ENCODE measurements at places on chromosomes 6 and 20. TPM values are rescaled to one million over a fixed set of nuclear protein-coding genes. Genes with fewer than 3 reads are reported as not detected.
A peak's percentile ranks its signal among the peaks of the same experiment; 100 is the strongest.

The PLCB4 gene
- not detected for total RNA-seq

The OPN5 gene
- not detected for total RNA-seq

GRCh38 chr6:143064271-143064670 lies 3.6 kb downstream of the AIG1 start:
- H3K4me3 ChIP-seq = no peak overlapping the region
- no peaks in the 10 kb centered on the region for H3K27me3 ChIP-seq
- no peak overlapping the region for H3K27ac ChIP-seq
- DNase-seq = no peak

- H3K4me1 ChIP-seq = no peaks in the 10 kb centered on the region
- H3K36me3 ChIP-seq = no peaks in the 10 kb centered on the region
- DNase-seq = no peak
- no peak overlapping the region for H3K4me3 ChIP-seq
Observed at GRCh38 chr6:68328156-68328555, 306.9 kb upstream of the ADGRB3 start.

GRCh38 chr20:44023515-44024371 lies 109.1 kb downstream of the TOX2 start:
- no peak overlapping the region for H3K4me3 ChIP-seq
- H3K27me3 ChIP-seq = peaks cover 9% of the 10 kb centered on the region
- H3K36me3 ChIP-seq = no peaks in the 10 kb centered on the region
- no peak overlapping the region for H3K27ac ChIP-seq
- no peak for DNase-seq
- peaks cover 20% of the 10 kb centered on the region for H3K4me1 ChIP-seq

DNA sequence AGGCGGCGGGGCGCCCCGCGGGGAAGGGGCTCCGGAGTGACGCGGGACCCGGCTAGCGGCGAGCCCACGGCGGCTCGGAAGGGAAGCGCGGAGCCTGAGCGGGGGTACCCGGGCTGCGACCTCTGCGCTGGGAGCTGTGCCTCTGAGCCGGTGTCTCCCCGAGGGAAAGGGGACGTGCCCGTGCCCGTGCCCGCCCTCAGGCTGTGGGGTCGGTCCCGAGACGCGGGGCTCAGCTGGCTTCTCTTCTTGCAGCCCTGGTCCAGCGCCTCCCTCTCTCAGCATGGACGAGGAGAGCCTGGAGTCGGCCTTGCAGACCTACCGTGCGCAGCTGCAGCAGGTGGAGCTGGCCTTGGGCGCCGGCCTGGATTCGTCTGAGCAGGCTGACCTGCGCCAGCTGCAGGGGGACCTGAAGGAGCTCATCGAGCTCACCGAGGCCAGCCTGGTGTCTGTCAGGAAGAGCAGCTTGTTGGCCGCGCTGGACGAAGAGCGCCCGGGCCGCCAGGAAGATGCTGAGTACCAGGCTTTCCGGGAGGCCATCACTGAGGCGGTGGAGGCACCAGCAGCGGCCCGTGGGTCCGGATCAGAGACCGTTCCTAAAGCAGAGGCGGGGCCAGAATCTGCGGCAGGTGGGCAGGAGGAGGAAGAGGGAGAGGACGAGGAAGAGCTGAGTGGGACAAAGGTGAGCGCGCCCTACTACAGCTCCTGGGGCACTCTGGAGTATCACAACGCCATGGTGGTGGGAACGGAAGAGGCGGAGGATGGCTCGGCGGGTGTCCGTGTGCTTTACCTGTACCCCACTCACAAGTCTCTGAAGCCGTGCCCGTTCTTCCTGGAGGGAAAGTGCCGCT lies 686 bp downstream of the ZGPAT start:
- DNase-seq = peak; percentile 33
- peak overlapping the region; percentile 89 for H3K4me3 ChIP-seq
- peaks cover 53% of the 10 kb centered on the region for H3K36me3 ChIP-seq
- peak overlapping the region; percentile 63 for H3K27ac ChIP-seq
- H3K27me3 ChIP-seq = no peaks in the 10 kb centered on the region

The PNLDC1 gene
- not detected for total RNA-seq

- H3K36me3 ChIP-seq = no peaks in the 10 kb centered on the region
- H3K4me1 ChIP-seq = peaks cover 12% of the 10 kb centered on the region
- peak overlapping the region; percentile 67 for H3K4me3 ChIP-seq
- peaks cover 92% of the 10 kb centered on the region for H3K27me3 ChIP-seq
Observed at GRCh38 chr6:17281497-17282481, 628 bp downstream of the RBM24 start.

GRCh38 chr6:170174771-170175643 lies 115.9 kb downstream of the DLL1 start:
- H3K4me1 ChIP-seq = peaks cover 2% of the 10 kb centered on the region
- no peak overlapping the region for H3K4me3 ChIP-seq
- peaks cover 4% of the 10 kb centered on the region for H3K36me3 ChIP-seq
- no peak for DNase-seq
- no peak overlapping the region for H3K27ac ChIP-seq

GRCh38 chr6:3294921-3295871 lies 36.4 kb downstream of the PSMG4 start:
- no peak for DNase-seq
- no peak overlapping the region for H3K27ac ChIP-seq
- H3K4me3 ChIP-seq = no peak overlapping the region
- no peaks in the 10 kb centered on the region for H3K36me3 ChIP-seq
- H3K27me3 ChIP-seq = no peaks in the 10 kb centered on the region

DNA sequence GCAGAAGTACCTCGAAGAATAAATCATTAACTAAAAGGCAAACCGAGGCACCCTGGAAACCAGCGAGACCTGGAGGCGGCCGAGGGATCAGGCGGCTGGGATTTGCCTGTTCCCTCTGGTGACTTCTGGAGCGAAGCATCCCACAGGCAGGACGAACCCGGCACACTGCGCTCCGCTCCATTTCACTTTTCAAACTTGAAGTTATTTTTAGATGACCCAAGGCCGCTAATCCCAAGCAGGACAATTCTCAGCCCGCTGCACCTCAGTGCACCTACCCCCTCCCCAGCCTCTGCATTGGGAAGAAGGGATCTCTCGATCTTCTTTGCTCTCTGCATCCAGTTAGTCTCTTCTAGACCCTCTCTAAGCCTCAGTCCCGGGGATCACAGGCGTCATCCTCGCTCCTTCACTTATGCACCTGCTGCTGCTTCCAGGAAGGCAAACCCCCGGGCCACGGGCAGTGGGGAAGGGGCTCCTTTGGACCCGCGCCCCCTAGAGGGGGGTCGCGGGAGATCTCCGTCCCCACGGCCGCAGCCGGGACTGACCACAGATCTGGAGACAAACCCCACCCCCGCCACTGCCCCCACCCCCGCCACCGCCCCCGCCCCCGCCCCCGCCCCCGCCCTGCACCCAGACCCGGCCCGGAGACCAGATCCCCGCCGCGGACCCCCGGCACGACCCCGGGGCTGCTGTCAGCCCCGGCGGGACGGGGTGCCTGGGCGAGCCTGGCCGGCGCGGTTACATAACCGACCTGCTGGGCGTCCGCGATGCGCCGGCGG lies 636 bp downstream of the RCAN2 start:
- no peaks in the 10 kb centered on the region for H3K36me3 ChIP-seq
- peak overlapping the region; percentile 27 for H3K4me3 ChIP-seq
- H3K27ac ChIP-seq = no peak overlapping the region

The FAM209B gene
- 0.60 TPM for total RNA-seq

GRCh38 chr6:95417856-95418255 lies 159.5 kb upstream of the MANEA start:
- no peak overlapping the region for H3K4me3 ChIP-seq
- H3K27me3 ChIP-seq = no peaks in the 10 kb centered on the region
- no peaks in the 10 kb centered on the region for H3K36me3 ChIP-seq
- no peak overlapping the region for H3K27ac ChIP-seq
- no peak for DNase-seq

The SCRT2 gene
- not detected for total RNA-seq

GRCh38 chr6:15909290-15910070 lies 219.4 kb upstream of the MYLIP start:
- H3K4me1 ChIP-seq = peaks cover 29% of the 10 kb centered on the region
- DNase-seq = no peak
- H3K27me3 ChIP-seq = no peaks in the 10 kb centered on the region
- no peak overlapping the region for H3K4me3 ChIP-seq

DNA sequence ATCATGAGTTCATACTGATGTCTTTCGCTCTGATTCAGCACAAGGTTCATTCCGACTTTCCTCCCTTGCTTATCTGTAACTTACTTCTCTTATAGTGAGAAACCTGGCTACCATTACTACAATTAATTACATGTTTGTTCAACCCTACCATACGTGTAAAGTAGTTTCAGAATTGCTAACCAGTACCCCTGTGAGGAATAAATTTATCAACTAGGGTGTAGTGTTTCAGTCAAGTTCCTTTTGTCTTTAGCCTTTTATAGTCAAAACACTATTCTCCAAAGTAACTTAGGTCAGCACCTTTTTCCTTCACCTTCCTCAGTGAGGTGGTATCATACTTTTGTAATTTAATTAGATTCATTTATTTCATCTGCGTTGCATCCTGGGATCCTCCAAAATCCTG lies 64.9 kb downstream of the MAP3K4 start:
- H3K36me3 ChIP-seq = peaks cover 11% of the 10 kb centered on the region
- H3K4me3 ChIP-seq = no peak overlapping the region
- no peaks in the 10 kb centered on the region for H3K27me3 ChIP-seq
- peaks cover 5% of the 10 kb centered on the region for H3K4me1 ChIP-seq
- no peak overlapping the region for H3K27ac ChIP-seq
- DNase-seq = no peak

DNA sequence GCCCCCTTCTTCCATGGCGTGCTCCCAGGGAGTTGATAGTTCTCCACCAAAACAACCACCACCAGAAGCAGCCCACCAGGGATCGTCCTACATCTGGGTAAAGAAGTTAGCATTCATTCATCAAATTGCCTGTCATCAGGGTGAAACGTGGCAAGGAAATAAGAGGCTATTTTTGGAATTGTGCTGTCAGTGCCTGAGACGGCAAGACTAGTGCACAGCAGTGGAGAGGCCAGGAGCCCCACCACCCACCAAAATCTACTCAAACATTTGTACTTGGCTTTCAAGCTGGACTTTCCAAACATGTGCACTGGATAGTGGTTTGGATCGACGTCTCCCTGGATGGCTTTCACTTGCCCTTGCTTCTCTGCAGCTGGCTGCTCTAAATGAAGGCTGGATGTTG lies 44.8 kb downstream of the TXNDC5 start:
- no peak overlapping the region for H3K27ac ChIP-seq
- no peaks in the 10 kb centered on the region for H3K36me3 ChIP-seq
- no peak overlapping the region for H3K4me3 ChIP-seq
- no peak for DNase-seq

- no peak overlapping the region for H3K4me3 ChIP-seq
- no peaks in the 10 kb centered on the region for H3K4me1 ChIP-seq
- no peak overlapping the region for H3K27ac ChIP-seq
Observed at GRCh38 chr6:117441824-117442264, 16.1 kb upstream of the ROS1 start.

The WFDC10A gene
- not detected for total RNA-seq

The HTR1E gene
- not detected for total RNA-seq

DNA sequence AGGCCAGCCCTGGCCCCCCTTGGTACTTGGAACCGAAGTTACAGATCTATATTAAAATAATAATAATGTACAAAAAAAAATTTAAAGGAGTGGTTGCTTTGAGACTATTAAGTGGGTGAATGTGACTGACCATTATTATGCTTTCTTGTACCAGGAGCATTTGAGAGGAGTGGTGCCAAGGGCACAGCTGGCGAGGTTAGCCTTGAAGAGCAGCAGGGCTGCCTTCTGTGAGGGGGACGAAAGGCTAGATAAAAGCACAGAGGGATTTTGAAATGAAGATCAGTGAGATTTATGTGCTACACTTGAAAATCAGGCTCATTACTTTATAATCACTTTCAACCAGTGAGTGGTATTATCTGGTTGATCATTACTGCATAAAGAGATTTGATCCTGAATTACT lies 48.6 kb downstream of the FIG4 start:
- no peaks in the 10 kb centered on the region for H3K4me1 ChIP-seq
- no peak overlapping the region for H3K4me3 ChIP-seq
- H3K27ac ChIP-seq = no peak overlapping the region
- peaks cover 25% of the 10 kb centered on the region for H3K36me3 ChIP-seq

DNA sequence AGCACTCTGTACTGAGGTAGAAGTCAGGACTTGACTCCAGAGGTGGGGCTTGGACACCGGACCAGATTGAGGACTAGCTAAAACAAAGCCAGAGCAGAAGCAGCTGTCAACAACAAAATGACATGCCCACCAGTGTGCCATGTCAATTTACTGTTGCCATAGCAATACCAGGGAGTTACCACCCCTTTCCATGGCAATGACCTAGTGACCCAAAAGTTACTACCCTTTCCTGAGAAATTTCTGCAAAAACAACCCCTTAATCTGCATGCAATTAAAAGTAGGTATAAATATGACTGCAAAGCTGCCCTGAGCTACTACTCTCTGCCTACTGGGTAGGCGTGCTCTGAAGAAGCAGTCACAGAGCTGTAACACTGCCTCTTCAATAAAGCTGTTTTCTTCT lies 21.0 kb downstream of the MAP3K5 start:
- no peak overlapping the region for H3K4me3 ChIP-seq
- H3K27me3 ChIP-seq = peaks cover 3% of the 10 kb centered on the region
- DNase-seq = no peak
- H3K36me3 ChIP-seq = peaks cover 11% of the 10 kb centered on the region
- H3K27ac ChIP-seq = no peak overlapping the region
